Ascending aorta (tissue), 2 donors: ENCODE measurements at places on chromosomes 6 and 20.

DNA sequence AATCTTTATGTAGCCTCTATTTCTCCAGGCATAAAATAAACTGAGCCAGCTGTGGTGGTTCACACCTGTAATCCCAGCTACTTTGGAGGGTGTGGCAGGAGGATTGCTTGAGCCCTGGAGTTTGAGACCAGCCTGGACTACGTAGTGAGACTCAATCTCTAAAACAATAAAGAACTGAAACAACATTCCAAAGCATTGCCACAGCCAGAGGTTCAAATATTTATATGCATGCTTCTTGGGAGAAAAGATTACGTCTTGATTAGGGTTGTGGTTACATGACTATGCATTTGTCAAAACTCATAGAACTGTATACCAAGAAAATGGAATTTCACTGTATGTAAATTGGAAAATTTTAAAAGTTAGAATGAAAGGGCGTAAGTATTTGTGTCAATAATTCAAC, 27.7 kb upstream of the PAX1 start:
- no peak for DNase-seq

DNA sequence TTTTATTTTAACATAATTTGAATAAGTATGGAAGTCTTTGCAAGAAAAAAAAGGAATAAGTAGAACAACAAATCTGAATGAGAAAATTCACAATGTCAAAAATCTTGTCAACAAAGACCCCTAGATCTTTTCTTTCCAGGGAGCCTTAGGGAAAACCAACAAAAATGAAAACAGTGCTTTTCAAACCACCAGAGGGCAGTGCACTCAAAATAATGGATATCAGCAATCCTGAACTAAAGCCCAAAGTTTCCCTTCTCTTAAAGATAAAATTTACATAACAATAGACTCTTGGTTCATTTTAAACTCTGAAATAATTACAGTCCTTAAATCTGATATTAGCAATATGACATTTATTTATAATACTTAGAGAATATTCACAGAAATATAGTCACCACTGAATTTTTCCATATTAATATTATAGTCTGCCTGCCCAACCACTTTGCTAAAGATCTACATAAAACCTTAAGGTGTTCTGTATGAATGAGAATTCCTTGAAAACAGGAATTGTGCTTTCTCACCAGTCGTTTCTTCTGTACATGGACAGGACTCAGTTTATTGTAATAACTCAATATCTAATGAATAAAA, 105.3 kb upstream of the BMP5 start:
- DNase-seq, result no peak

- DNase-seq, result no peak
Measured at GRCh38 chr6:115999235-115999634, 61.5 kb downstream of the FRK start.

GRCh38 chr20:62567246-62568044, 74.9 kb upstream of the SLCO4A1 start:
- DNase-seq, result no peak

DNA sequence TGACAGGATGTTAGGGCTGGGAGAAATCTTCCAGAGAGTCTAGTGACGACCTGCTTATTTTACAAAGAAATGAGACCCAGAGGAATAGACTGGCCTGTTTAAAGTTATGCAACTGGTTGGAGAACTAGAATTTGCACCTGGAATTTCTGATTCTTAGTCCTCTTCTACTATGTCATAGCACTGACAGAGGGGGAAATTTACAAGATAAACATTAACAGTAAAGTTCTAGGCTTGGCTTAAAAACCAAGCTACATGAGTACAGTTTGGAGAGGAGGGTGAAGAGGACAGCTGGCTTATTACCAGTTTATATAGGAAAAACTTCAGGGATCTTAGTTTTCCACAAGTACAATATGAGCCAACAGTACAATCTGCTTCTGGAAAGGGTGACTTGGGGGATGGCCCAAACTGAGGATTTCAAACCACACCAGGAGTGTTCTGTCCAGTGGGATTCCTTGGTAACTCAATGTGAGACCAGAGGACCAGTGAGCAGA, 269.6 kb downstream of the CD109 start:
- no peak for DNase-seq

GRCh38 chr6:143939364-143939763, 68.7 kb downstream of the PLAGL1 start:
- no peak for DNase-seq

- no peak for DNase-seq
Measured at GRCh38 chr20:19978511-19979210, 38.5 kb upstream of the NAA20 start.

GRCh38 chr20:22533823-22534751, 50.3 kb downstream of the FOXA2 start:
- no peak for DNase-seq

- no peak for DNase-seq
Measured at GRCh38 chr6:82145926-82146452, 101.6 kb downstream of the IBTK start.

- DNase-seq, result no peak
Measured at GRCh38 chr6:17022604-17023003, 79.2 kb upstream of the STMND1 start.

- no peak for DNase-seq
Measured at GRCh38 chr20:50323209-50323608, 132.6 kb downstream of the CEBPB start.

- no peak for DNase-seq
Measured at GRCh38 chr20:15834857-15835256, 738.4 kb downstream of the KIF16B start.
